CD4-positive, alpha-beta T cell treated with Interleukin-12 subunit alpha and Interleukin-12 subunit beta, for 1 hour (primary cell): ENCODE measurements at places on chromosomes 3 and 15.

DNA sequence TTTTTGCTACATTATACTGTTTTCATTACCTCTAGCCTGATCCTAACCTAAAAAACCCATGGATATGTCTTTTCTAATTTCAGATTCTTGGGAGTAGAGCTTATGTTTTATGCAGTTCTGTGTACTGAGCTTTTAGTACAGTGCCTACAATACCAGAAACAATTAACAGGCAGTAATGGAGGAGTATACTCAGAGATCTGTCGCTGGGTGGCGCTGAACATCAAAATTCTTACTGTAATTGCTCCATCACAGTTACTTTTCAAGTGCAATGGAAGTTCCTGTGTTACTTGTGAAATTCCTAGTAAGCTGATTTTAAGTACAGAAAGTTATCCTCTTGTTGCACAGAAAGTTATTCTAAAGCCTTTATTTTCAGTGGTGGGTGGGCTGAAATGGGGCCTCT lies 66.9 kb downstream of the RNF13 start:
- peak; percentile 15 for DNase-seq

- no peak for DNase-seq
These were observed 32.4 kb downstream of the SCN5A start for GRCh38 chr3:38617137-38617536.

DNA sequence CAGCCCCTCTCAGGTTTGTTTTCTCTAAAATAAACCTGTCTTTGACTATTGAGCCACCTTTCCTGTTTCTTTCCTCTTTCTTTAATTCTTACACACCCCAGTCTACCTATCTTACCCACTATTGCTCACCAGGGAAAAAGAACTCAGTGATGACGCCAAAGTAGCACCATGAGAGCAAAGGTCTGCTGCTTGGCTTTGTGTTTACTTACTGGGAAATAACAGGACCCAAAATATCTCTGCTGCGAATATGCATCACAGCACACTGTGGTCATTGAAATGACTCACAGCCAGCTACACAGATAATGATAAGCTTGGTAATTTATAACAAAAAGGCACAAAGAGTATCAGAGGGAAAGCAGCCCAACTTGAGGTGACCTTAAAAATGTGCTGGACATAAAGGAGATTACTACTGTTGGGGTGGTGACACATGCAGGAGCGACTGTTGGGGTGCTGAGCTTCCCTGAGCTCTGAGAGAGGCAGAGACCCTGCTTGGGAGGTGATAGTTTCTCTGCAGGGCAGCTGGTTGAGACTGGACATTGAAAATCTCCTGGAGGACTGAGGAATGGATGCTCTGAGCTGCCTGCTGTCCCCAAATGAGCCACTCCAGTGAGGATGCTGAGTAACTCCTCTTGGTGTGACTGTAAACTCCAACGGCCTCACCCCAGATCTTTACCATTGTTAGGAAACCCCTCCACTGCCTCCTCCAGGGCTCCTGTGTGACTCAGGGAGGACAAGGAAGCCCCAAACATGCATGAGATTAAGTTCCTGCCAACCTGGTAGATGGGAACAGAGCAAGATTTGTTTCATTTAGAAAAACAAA lies 14.5 kb downstream of the EFCAB12 start:
- DNase-seq, result no peak

GRCh38 chr3:133477487-133477886 lies 77.6 kb downstream of the BFSP2 start:
- no peak for DNase-seq

GRCh38 chr3:151305060-151305774 lies 11.4 kb downstream of the GPR87 start:
- no peak for DNase-seq

DNA sequence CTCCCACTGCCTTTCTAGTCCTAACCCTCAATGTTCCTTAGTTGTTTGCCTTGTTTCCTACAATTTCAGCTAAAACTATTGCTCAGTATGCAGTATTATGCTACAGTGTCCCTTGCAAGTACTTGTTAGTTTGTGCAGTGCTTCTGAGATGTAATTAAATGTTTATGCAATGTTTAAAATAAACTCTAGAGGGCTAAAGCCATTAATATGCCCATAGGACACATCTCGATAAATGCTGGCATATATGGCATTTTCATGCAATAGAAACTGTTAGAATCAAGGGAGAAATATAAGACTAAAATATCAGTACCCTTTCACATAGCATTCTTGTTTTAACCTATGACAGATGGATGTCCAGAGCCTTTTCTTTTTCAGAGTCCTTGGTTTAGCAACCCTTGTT lies 59.8 kb upstream of the ACKR4 start:
- no peak for DNase-seq
